ENCODE measurements at places on chromosomes 1 and 21.
A peak's percentile ranks its signal among the peaks of the same experiment; 100 is the strongest.

DNA sequence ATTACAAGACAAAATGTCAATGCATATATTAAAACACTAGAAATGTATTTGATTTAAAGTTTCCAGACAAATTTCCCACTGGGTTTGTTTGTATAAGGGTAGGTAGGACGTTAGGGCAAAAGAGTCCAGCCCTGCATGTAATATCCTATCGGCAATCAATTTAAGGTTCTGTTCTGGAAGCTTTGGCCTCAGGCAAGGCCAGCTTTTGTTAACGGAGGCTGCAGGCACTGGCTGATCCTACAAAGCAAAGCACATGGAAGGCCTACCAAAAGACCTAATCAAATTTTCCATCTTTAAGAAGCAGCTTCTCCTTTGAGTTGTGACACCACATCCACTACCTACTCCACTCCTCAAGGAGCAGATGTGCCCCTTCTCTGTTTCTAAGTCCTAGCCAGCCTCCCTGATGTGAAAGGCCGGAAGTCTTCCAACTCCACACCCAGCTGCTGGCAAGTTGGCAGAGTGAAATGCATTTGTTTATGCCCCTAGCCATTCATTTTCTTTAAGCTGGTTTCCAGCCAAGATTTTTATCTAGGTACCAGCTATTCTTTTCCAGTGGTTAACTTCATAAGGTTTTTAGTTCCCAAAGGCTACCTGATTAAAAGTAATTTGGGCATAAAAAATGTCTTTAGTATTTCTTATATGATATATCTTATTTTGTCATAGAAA is 452.6 kb downstream of the PTBP2 start:
- DNase-seq, result no peak

DNA sequence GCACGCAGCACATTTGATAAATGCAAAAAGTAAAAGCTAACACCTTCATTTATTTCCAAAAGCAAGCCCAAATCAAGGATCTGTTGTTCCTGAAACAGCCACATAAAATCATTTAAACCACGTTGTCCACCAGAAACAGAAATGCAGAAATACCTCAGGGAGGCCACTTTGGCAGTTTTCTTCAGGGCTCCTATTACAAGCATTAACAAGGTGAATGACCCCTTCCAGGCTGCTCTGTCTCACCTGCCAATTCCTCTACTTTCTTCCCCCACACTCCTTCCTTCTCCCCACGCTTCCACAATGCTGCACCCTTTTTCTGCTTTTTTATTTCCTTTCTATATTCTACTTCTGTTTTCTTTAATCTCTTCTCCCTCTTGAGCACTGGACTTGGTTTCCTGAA is 55.0 kb upstream of the PTGFRN start:
- DNase-seq, result no peak

DNA sequence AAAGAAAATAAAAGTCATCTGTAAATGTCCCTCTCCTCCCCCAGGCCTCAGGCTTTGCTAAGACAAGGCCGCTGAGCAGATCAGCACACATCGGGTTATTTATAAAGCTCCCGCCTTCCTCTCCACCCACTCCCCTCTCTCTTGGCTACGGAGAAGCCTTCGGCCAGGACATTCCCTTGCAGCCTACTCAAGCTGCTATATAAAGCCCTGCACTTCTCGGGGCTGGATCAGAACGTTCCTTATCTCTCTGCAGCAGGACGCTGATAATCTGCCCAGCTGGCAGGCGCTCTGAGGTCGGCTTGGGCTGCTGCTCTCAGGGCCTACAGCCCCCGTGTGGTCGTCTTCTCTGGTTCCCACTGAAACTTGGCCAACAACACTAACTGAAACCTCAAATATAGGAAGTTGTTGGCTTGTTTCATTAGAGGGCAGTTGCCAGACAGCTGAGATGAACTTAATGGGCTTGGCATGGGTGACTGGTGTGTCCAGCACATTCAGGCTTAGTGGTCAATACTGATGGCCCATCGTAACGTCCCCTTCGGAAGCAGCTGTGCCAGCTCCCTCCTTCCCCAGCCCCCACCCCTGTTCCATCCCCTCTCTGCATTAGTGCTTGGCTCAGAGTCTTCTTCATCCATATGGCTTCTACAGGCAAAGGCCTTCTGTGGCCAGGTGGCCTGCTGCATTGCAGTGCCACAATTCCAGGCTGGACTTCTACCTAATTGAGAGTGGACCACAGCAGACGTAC is 64.6 kb downstream of the IER5 start:
- DNase-seq, result no peak

DNA sequence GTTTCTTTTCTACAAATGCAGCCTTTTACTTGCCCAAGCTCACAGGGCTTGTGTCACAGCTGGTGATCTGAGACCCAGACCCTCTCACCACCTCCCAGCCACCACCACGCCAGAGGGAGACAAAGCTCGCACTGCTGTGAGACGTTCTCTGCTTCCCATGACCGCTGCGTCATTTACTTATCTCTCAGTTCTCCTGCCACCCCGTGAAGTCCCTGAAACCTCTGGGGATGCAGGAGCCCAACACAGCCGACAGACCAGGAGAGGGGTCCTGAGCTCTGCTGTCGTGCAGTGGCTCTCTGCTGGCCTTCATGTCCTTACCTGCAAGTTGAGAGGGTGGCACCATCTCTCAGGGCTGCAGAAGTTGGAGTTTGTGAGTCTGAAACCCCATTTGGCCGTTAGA is 77.7 kb downstream of the SLC16A1 start:
- no peak for DNase-seq

DNA sequence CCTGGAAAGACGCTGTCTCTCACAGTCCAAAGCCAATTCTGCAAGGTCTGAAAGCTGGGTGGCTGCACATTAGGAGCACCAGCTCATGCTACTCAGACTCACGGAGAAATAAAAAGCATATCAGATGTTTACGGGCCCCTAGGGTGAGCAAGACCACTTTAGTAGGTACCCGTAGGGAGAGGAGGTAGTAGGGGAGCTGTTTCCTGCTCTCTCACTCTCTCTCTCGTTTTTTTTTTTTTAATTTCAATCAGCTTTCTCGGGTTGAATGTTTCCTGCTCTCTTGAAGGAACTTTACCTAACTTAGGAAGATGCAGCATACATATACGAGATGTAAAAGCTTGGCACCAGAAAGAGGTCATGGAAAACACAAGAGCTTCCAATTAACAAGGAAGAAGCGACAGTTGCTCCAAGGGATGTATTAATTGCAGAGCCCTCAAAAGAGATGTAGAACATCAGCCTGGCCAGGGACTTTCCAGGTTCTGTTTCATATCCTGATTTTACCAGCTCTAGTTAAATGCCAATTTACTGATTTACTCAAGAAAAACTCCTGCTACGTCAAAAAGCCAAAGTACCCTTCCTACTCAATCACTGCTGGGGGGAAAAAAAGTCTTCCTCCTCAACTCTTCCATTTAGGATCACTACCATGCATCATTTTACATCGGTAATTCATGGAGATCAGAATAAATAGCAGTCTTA is 3.1 kb downstream of the LORICRIN start:
- DNase-seq, result no peak

GRCh38 chr1:66758241-66758755 is 6.0 kb downstream of the DYNLT5 start:
- peak; percentile 48 for DNase-seq

GRCh38 chr1:162010175-162010506 is 13.5 kb downstream of the OLFML2B start:
- no peak for DNase-seq

- DNase-seq, result no peak
Observed at GRCh38 chr1:197557302-197557701, 218.0 kb downstream of the DENND1B start.

GRCh38 chr1:225201447-225201846 is 226.4 kb downstream of the LBR start:
- DNase-seq, result no peak

- no peak for DNase-seq
Observed at GRCh38 chr1:21381354-21381753, 58.6 kb upstream of the NBPF3 start.

GRCh38 chr1:103211073-103211472 is 102.8 kb upstream of the COL11A1 start:
- no peak for DNase-seq

DNA sequence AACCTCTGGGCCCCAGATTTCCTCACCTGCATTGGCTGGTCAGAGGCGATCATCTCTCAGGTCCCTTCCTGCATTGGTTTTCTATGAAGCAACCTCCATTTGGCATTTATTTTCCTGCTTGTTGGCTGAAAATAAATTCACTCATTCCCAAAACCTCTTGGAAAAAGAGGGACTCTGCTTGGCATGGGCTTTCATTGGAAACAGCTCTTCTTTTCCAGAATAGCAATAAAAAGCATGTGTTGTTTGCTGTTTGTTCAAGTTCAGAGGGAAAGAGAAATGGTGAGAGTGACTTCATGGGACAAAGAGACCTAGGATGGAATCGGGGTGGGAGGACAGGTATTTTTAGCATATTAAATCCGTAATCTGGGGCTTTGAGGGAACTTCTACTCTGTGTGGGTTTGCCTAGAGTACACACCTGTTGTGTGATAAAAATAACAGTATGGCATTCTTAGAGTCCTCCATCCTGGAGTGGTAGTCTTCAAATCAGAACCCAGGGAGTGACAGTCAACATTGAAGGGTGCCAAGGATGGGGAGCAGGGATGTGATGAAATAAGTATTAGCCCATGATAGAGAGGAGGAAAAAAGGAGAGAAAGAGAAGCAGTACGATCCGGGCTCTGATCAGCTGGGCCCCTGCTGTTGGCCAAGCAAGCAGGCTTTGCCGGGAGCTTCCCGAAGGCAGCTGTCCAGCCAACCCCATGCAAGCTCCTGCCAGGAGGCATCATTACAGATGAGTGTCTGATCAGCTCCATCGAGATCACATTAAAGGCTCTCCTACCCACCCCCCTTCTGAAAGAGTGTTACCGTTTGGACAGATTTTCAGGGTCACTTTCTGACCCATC is 131.9 kb upstream of the NFIA start:
- no peak for DNase-seq

- peak; percentile 96 for DNase-seq
Observed at GRCh38 chr1:74964508-74965102, 169.6 kb upstream of the LHX8 start.

- no peak for DNase-seq
Observed at GRCh38 chr1:10799726-10800125, 3.3 kb upstream of the CASZ1 start.

DNA sequence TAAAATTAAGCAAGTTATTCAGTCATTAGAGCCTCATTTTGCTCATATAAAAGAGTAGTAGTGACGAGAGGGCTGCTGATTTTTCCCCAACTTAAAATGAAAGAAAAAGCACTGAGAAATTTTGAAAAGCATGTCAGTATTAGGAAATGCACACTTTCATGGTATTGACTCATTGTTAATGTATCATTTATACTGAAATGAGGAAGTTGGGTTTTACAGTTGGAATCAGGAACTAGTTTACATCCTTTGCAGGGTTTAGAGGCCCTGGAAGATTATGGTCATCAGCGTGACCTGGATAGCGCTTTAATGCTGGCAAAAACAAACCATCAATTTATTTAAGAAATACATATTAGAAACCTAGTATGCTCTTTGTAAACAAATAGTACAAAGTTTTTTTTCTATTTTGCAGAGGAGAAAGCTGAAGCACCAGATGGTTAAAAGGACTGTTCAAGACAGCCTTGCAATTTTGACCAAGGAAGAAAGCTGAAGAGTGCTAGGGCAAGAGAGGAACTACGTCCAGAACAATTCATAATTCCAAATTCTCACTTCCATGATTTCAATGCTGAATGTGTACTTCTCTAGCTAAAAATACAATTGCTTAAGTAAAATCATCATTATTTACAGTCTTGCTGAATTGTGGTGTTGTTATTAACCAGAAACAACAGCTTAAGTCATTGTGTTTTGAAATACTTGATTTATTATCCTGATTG is 94.8 kb upstream of the SGIP1 start:
- DNase-seq, result no peak

Data from NCI-H1694 (cell line).